ENCODE measurements at places on chromosomes 5 and 9.

GRCh38 chr5:138981131-138981530 lies 106.0 kb upstream of the LRRTM2 start:
- no peak for DNase-seq

- peak; percentile 63 for DNase-seq
These were observed 43.8 kb upstream of the GFPT2 start for GRCh38 chr5:180396926-180397325.

GRCh38 chr5:76419597-76420298 lies 16.7 kb downstream of the IQGAP2 start:
- DNase-seq, result no peak

DNA sequence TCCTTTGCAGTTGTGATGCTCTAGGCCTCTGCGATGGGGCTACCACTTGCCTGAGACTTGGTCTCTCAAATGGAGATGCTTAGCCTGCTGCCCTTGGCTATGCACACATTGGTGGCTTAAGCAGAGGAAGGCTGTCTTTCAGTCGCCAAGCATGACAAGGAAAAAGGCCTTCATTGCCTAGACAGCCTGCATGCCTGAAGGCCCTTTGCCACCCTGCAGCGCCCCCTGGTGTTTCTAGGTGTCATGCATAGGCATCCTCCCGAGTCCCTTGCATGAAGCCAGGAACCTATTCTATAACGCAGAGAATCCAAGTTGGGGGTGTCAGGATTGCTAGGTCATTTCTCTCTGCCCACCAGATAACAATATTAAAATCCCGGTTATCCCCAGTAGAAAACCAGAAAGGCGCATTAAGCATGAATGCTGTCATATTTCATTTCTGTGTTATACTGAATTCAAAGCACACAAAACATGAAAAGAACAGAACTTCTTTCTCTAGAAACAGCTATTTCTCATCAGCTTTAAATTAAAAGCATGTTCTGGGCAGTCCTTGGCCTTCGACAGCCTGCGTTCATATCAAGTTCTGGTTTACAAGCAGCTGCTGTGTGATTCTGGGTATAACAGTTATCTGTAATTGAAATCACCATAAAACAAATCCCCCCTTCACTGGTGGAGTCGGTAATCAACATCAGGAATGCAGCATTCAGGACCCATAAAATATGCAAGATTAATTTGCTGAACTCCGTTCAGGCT lies 59.7 kb upstream of the TRPC7 start:
- DNase-seq, result peak; percentile 1

DNA sequence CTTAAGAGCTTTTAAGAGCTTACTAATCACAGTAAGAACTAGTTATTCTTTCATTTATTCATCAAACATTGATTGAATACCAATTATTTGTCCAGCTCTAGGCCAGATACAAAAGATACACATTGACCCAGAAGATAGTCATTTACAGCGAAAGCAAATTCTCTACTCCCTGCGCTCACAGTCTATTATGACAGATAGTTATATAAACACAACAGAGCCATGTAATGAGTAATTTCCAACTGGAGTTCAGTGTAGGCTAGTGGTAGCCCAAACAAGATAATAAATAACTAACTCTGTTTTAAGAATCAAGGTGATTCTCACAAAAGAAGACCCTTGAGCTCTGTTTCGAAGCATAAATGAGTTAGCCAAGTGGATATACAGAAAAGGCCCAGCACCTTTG lies 397.8 kb upstream of the TLE4 start:
- no peak for DNase-seq

DNA sequence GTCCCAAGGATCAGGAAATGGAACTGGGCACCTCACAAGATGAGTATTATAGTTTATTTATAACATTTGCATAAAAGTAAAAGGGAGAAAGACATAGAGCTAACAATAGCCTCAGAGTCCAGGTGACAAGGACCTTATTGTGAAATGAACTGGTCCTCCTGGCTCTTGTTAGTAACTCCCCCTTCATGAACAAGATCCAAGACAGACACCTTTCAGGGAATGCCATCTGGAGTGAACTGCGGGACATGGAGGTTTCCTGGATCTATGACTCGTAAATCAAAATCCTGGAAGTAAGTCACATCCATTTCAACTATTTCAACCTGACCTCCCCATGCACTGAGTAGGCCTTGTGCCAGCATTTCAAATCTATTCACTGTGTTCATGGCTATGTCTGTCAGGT lies 129.5 kb upstream of the GAS1 start:
- no peak for DNase-seq

GRCh38 chr9:127519301-127520166 lies 68.2 kb downstream of the LRSAM1 start:
- no peak for DNase-seq

DNA sequence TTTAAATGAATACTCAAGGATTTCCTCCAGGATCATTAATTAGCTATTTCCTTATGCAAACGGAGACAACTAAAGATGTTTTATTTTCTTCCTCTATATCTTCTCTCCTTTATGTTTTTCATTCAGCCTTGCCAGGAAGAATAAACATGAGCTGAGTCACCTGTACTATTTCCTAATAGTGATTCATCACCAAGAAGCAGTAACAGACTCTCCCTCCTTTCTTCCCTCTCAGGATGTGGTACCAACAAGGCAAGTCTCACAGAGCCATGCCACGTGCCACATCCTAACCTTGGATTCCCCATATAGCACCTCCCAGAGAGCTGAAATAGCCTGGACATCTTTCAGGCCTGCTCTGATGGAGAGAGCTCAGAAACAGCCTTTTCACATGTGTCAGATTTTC lies 758.6 kb upstream of the DMAC1 start:
- DNase-seq, result no peak

- DNase-seq, result no peak
These were observed 224.1 kb downstream of the CACNA1B start for GRCh38 chr9:138101444-138102234.

DNA sequence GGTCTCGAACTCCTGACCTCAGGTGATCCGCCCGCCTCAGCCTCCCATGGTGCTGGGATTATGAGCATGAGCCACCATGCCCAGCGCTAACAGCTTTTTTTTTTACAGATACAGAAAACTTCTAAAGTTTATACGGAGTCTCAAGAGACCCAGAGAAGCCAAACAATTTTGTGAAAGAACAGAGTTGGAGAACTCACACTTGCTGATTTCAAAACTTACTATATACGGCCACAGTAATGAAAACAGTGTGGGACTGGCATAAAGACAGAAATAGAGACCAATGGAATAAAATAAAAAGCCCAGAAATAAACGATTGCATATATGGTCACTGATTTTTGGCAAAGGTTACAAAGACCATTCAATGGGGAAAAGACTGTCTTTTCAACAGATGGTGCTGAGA lies 85.6 kb upstream of the CACNA1B start:
- DNase-seq, result no peak

GRCh38 chr5:66595756-66596635 lies at the start of gene MAST4:
MAST4 (plus strand) TSS chr5:66596393; CDS start chr5:66596656, 263 bp downstream.
- peak; percentile 66 for DNase-seq

DNA sequence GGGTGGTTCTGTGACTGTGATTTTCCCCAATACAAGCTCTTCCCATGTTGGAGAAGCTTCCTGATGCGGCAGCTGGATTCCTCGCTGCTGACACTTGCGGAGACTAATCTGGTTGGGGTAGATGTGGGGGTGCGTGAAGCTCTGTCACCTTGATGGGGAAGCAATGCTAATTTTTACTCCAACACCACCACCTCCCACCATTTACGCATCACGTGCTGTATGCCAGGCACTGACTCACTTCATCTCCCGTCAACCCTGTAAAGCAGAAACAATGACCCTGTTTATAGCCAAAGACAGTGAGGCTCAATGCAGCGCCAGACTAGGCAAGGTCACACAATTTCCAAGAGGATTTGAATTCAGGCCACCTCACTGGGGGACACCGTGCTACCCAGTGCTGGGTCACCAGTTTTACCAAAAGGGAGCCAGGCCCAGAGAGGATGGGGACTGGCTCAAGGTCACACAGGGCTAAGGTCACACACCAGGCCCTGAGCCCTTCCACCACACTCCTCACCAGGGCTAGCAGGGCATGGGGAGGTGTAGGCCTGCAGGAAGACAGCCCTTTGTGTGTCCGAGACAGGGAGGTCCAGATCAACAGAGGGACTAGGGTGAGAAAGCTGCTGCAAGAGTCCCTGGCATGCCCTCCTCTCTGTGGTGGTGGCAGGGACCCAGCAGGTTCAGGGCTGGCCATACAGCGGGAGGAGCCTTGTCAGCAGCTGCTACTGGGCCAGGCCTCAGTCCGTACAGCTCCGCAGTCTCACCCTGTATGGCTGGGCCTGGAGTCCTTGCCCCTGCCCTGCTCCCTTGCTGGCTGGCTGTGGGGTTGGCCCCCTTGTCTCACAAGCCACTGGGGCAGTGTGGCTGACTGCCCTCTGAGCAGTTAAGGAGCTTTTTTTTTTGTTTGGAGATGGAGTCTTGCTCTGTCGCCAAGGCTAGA lies 3.3 kb downstream of the STKLD1 start:
- DNase-seq, result no peak

DNA sequence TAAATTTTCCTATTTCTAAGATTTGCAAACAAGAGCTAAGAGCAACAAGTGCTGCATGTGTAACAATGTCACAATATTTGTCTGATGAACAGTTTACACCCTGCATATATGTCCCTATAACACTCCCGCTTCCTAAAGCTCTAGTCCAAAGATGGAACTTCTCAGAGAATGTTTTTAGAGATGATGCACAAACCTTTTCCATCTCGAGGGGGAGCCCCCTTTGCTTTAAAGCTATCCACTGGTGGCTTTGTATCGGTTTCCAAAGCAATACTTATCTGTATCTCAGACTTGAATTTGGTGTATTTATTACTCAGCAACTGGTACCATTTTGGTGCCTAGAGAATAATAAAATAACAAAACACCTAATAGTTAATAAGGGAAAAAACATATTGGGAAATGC lies 11.0 kb downstream of the CEP120 start:
- no peak for DNase-seq
